Right lung (tissue), 10 donors: ENCODE measurements at places on chromosomes 2 and 18.

DNA sequence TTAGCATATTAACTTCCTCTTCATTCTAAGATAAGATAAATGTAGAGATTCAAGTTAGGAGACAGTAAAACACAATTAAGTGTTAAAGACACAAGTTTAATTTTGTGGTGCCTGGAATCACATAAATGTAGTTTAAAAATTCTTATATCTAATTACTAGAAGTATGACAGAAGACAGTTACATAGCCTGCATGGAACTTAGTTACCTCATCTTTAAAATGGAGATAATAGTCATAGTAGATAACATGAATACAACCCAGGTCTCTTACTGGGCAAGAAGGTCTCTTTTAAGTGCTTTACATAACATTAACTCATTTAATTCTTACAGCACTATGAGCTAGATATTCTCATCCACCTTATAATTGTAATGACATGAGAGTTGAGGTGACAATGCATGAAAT is 15.1 kb downstream of the GALNT13 start:
- no peak for DNase-seq

DNA sequence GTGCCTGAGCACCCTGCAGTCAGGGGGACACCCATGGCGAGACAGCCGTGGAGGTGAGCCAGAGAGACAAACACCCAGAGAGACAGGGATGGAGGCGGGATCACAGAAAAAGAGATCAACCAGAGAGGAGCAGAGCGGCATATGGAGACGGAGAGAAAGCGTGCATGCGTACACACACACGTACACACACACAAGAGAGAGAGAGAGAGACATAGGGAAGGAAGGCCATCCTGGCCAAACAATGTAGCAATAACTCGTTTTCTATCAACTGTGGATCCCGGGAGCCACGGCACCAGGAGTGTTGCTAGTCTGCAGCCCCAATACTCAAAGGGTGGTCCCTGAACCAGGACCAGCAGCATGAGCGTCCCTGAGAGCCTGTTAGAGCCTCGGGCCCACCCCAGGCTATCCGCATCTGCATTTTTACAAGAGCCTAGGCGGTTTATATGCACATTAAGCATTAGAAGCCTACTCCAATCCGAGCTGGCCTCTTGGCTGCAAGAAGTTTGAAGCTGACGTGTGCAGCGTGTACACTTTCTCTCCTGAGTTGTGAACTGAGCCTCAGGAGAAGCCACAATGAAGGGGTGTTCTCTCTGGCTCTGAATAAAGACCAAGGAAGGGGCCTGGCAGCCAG is 50.1 kb upstream of the MYCN start:
- no peak for DNase-seq

- no peak for DNase-seq
Measured at GRCh38 chr2:226045080-226045479, 645.6 kb downstream of the NYAP2 start.

DNA sequence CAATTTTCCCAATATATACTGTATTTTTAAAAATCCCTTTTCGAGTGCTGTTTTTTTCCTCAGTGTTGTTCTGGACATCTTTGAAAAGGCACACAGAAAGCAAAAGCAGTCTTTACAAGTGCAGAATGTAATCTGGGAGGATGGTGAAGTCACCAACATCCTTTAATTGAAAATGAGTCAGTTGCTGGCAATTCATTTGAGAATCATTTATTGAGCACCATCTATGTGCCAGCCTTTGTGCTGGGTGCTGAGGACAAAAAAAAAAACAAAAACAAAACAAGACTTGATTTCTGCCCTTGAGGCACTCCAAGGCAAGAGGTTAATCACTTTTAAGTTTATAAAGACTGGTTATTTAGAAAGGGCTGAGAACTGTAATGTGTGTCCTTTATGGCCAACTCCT is 46.7 kb upstream of the ACVR1 start:
- DNase-seq = no peak

- DNase-seq = no peak
Measured at GRCh38 chr2:226274143-226274542, 525.5 kb downstream of the IRS1 start.

DNA sequence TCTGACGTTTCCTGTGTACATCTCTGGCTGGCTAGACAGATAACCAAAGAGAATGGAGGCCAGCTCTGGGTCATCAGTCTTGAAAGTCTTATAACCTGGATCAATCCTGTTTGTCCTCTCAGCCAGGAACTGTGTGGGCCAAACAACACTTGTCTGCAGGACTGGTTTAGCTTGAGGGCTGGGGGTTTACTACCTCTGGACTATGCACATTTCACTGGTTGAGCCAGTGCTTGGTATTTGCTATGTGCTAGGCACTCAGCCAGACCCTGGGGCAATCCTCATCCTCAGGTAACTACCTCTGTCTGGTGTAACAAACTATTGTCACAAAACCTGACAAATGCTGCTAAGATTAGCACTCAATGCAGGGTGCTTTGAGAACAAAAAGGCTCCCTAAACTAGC is 169.7 kb downstream of the HAUS1 start:
- no peak for DNase-seq

GRCh38 chr18:76476665-76477561 is 18.1 kb downstream of the ZNF516 start:
- no peak for DNase-seq

DNA sequence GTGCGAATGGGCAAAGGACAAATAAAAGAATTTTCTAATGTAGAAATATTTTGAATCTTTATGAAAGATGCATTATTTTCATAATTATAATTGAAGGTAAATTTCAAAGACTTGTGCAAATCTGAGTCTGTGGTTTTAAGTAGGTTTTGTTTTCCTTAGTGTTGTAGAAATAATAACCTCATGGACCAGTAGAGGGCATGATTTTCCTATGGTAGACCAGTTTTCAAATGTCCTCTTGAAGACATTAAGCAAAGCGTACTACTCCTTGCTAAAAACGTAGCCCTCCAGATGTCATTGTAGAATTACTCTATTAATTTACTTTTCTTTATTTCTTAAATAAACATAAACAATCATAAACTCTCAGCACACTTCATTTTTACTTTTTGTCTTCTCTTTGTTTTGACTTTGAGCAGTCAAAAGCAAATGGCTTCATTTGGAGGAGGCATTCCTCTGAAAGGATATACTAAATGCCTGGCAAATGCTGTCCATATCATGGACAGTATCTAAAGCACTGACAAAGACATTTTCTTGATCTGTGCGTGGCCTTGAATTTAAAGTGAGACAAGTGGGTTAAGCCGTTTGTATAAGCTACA is 85.8 kb upstream of the FAM237A start:
- DNase-seq = no peak

DNA sequence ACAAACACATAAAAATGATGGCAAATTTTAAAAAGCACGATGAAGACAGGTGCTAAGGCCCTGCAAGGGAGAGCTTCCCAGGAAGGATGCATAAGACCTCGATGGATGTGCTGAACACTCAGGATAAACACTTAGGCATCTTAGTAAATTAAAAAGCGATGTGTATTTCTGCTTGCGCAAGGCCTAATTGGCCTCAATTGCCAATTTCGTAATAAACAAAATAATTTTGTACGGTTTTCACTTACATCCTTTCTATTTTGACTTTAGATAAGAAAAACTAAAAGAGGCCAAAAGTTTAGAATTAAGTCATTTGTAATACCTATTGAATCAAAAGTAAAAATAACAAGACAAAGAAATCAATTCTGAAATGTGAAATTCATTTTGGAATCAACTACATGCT is 189.1 kb downstream of the TCF4 start:
- DNase-seq = no peak

DNA sequence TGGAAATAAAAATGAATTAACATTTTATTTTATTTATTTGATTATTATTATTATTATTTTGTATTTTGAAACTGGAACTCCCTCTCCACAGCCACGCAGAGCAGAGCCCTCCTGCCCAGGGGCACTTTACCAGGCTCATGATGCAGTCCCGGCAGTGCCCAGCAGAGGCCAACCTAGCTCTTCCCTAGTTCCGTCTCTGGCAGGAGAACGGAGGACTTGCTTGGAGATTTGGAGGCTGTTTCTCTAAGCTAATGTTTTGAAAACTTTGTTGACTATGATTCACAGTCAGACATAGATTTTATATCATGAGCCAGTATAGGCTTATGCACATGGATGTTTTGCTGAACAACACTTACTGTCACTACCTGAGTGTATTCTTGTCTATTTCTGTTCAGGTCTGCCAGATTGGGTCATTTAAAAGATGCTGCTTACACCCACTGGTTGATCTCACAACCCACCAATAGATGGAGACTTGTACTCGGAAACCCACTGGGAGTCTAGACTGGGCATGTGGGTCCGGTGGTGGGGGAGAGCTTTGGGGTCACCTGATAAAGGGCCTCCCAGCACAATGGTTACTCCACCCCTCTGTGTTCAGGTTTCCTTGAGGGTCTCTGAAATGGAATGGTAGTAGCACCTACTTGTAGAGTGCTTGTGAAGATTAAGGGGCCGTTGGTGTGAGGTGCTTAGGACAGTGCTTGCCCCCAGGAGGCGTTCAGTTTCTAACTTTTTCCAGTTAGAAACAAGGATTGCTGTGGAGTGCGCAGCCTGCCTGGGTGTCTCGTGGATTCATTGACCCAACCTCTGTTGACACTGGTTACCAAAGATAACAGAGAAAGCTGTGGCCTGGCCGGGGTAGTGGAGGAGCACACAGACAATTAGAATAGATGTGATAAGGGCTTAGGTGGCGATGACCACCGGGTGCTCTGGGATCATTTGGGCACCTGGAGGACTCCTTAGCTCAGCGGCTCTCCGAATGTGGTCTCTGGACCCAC is 177.3 kb downstream of the HAUS1 start:
- DNase-seq = peak; percentile 69

DNA sequence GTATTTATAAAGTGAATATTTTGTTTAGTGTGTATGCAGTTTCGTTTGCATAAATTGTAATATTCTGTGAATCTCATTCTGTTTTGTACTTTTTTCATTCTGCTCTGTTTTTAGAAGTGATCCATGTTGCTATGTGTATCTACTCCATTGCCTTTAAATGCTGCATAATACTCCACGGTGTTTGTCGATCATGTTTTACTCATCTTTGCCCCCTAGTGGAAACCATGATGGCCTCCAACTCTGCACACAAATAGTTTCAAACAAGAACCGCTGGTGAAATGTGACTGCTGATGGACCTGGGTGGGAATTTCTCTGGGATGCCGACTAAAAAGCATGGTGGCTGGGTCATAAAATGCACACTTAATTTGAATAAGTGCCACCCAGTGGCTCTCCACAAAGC is 32.0 kb upstream of the SKOR2 start:
- DNase-seq = no peak

GRCh38 chr18:46067438-46068007 is 4.5 kb downstream of the PSTPIP2 start:
- DNase-seq = no peak

- DNase-seq = no peak
Measured at GRCh38 chr18:36295880-36296301, 1.6 kb upstream of the FHOD3 start.

DNA sequence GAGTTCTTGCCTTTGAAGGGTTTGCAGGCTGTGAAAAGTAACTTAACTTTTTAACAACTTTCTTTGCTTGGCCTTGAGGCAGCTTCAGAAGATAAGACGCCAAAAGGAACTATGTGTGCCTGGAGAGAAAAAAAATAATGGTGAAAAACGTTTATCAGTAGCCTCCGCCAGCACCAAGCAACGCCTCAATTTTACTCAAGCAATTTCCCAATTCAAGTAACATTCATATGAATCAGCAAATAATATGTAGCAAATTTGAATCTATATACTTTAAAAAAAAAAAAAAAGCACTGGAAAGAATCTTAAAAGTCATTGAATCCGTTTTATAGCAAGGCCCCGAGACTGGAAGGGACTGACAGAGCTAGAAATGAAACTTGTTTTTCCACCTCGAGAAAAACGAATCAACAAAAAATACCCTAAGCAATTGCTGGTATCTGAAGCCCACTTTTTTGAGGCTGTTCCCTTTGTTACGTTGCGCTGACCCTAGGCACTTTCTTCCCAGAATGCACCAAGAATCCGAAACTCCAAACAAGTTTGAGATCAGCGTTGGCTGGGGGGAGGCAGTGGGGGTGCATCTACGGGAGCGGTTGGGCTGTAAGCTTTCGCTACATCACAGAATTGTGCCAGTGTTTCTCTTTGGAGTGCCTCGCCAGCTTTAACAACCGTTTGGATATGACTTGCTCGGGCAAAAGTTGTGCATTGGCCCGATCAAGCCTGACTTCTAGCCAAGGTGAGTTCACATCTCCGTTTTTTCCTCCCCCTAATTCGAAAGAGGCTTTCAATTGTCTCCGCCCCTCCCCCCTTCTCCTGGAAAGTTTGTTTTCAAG is 2.7 kb upstream of the TGIF1 start:
- peak; percentile 76 for DNase-seq

DNA sequence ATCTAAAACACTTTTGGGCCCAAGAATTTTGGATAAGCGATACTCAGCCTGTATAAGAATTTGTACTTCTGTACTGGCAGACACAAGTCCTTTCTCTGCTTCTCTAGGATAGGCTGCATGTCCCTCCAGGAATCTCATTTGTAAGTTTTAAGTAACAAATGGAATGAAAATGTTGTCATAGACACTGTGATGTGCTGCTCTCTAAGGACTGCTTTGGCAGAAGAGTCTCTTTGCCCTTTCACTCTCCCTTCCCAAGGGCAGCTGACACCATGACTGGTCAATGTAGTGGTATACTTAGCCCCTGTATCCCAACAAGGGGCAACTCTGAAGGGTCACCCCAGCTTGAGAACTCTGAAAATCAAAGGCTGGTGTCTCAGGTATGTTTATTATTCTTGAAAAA is 27.3 kb downstream of the PLA2R1 start:
- DNase-seq = no peak

DNA sequence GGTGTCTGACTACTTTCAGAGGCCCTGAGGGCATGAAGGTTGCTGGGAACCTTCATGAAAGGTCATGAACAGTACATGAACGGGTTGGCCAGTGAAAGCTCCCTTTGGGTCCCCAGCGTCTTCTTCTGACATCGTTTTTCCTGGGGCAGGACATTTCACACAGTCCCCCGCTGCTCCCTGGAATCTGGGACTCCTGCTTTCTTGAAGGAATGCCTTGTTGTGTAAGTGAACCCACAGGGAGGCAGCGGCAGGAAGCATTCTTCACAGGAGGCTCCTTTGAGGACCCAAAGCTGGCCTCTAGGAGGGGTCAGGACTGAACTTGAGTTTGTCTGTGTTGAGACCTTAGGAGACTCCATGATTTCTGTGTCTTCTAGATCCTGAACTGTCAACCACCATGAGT is 144.3 kb downstream of the KCNE4 start:
- no peak for DNase-seq

DNA sequence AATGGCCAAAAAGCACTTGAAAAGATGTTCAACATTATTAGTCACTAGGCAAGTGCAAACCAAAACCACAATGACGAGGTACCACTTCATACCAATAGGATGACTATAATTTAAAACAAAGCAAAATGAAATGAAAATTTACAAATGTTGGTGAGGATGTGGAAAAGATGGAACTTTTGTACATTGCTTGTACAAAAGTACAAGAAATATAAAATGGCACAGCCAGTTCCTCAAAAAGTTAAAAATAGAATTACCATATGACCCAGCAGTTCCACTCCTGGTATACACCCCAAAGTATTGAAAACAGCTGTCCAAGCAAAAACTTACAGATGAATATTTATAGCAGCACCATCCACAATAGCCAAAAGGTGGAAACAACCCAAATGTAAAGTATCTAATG is 107.8 kb upstream of the XPO1 start:
- no peak for DNase-seq

GRCh38 chr2:128833664-128834027 is 515.0 kb upstream of the HS6ST1 start:
- no peak for DNase-seq
